ENCODE measurements at places on chromosomes 1 and 21.

DNA sequence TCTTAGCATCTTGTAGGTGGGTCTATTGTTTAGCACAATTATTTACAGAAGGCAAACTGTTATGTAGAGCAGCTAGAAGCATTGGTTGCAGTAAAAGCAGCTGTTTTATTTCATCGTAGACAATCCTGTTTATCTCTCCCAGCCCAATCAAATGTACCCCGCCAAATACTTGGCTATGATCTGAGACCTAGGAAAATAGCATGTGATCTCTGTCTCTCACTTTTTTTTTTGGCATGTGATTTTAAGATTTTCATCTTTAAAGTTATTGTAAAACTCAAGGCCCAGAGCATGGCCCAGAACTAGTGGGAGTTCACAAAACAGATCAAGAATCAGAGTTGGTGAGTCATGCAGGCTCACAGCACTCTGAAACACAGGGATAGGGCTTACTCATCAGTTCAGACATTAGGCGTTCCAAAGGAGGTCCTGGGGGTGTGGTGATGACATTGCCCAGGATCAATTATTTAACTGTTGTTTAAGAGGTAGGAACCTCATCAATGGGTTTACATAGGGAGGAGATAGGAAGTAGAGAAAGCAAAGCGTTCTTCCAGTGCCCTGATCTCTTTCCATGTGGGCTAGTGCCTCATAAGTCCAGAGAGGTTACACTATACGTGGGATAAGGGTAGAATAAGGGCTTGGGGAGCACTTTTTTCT is 40.2 kb downstream of the TBX19 start:
- no peak for DNase-seq

- DNase-seq = peak; percentile 19
These were observed 75.9 kb downstream of the NOS1AP start for GRCh38 chr1:162145280-162145965.

DNA sequence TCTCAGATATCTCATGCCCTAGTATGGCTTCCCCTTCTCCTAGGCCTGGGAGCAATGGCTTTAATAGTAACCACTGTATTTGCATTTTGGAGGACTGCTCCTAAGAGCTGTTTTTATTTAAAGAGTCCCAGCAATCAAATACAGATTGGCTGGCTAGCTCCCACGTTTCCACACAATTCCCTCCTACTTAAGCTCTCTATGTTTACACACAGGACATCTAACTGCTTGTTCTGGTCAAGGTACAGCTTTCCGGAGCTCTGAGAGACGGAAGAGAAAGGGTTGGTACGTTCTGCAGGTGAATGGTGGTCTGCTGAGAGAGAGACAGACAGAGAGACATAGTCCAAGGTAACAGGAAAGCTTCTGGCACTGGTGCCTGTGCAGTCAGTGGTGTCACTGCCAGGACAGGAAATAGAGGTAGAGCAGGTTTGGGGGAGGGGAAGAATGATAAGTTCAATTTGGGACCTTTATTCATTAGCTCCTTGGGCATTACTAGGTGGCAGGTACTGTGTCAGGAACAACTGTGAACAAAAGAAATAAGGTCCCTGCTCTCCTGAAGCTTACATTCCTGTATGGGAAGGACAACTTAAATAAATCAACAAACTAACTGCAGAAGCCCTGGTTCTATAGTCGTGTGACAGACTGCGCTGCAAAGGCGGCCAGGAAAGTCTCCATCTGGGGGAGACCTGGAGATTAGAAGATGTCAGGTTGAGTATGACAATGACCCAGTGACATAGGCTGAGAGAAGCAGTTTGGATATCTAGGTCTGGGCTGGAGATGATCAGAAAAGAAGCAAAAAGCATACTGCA is 1.2 kb upstream of the SLC25A33 start:
- DNase-seq = no peak

GRCh38 chr1:199727682-199728081 is 299.8 kb upstream of the NR5A2 start:
- no peak for DNase-seq

DNA sequence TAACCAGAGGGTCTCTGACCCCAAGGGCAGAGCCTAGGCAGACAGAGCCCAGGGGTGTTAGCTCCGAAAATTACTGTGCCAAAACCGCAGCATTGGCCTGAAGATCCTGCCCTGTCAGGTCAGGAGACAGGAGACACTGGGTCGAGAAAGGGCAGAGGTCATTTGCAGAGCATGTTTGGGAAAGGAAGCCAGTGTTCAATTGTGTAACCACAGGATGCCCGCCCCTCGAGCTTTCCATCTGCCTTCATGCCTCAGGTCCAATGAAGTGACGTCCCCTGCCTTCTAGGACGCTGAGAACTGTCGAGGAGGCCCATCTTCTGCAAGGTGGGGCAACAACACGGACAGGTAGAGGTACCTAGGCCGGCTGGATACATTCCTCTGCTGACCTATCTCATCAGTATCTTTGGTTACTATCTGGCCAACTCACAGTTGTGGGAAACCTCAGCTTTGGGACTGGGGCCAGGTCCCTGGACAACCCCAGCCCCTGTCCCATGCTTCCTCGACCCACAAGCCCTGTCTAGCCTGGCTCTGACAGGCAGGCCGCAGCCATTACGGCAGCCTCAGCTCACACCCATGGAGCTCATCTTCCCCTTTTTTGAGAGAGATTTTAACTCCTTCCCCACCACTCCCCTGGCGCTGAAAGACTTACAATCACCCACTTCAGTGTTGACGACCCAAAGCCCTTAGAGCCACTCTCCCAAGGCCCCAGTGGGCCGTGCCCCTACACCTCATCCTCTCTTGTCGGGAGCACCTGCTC is 1.3 kb downstream of the ARL8A start:
- no peak for DNase-seq

DNA sequence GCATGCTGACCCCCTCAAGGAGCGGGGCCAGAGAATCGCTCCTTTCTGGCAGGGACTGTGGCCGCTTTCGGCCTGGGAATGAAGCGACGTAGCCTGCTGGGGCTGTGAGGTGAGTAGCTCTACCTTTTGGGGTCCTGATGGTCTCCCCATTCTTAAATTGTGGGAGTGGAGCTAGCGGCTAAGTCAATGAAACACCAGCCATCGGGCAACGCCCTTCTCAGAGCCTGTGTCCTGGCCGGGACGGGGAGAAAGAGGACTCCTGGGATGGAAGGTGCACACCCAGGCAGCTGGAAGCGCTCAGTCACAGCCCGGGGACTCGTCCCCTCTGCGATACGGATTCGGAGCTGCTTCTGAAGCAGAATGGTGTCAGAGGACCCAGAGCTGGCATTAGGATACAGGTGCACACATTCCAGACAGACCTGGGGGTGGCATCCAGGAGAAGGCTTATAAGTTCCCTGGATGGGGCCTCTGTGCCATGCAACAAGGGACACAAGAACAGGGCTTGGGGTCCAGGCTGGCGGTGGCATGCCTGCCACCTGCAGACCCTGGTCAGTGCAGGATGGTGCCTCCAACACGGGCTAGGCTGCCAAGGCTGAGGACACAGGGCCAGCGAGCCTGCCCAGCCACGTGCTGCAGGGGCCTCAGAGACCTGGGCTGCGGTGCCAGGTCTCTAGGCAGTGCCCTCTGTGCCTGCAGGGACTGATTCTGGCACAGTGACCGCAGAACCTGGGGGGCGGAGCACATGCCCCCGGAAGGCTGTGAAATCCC is 945 bp upstream of the WNT9A start:
- DNase-seq = no peak

DNA sequence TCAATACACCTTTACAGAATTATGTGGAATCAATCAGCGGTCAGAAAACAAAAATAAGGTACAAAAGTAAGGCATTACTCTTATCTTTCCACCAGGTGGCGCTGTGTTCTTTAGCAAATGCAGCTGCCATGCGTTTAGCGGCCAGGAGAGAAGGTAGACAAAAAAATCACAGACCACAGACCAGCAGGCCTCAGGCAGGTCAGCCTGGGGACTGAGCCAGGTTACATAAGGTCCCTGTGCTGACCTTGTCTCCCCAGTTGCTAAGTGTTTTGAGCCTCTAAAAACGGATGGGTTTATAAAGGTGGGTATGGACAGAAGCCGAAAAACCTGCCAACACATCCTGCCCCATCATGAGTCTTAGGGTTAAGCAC is 2.8 kb downstream of the RGS16 start:
- peak; percentile 28 for DNase-seq
